ENCODE measurements at places on chromosomes 1 and 21. TPM values are rescaled to one million over a fixed set of nuclear protein-coding genes. Genes with fewer than 3 reads are reported as not detected.
A peak's percentile ranks its signal among the peaks of the same experiment; 100 is the strongest.

DNA sequence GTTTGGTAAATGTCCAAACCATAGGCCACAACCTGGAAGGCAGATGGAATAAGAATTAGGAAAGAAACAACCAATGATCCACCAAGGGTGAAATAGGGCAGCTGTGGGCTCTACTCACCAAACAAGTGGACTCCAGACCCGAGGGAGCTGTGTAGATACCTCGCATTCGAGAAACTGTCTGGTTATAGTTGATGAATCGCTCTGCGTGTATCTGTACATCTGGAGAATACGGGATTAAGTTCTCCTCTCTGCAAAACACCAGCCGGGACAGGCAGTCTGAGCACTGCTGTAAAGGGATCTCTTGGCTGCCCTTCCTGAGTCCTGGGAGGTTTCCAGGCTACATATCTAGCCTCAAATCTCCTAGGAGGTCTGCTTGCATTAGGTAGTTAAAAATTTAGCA is 9.4 kb upstream of the UBR4 start:
- no peak for DNase-seq

GRCh38 chr21:42317341-42317741 is 2.1 kb upstream of the TFF3 start:
- no peak for DNase-seq

DNA sequence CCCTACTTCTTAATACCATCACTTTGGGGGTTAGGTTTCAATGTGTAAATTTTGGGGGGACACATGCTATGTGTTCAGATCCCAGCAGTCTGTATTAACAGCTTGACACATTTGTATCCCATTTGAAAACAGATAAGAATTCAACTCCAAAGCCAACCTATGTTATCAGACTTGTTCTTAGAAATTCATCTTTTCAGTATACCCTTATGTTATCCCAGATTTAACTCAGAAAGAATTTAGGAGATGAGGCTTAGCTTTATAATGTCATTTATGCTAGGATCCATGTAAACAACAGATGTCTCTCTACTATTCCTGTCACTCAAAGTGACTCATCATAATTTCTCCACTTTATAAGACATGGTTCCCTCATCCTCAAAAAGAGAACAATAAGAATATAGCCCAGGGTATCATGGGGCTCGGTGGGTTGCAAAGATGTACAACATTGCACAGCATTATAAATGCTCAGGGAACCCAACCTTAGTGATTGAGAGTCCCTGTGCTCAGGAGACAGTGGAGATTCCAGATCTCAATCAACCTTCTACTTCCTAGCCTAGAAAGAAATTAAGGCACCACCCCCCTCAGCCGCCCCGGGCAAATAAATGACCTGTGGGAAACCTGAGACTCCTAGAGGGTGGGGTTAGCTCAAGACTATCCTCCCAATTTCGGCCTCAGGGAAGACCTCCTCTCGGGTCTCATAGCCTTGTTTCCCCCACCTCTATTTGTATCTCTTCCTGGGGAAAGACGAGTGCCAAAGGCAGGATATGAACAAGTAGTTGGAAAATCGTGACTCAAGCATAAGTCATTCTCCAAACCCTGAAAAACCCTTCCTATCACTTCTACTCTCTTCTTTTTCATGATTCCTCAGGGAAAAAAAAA is 265.1 kb upstream of the CAMK1G start:
- no peak for DNase-seq

- no peak for DNase-seq
These were observed 453 bp upstream of the TTLL10 start for GRCh38 chr1:1173061-1173792.

DNA sequence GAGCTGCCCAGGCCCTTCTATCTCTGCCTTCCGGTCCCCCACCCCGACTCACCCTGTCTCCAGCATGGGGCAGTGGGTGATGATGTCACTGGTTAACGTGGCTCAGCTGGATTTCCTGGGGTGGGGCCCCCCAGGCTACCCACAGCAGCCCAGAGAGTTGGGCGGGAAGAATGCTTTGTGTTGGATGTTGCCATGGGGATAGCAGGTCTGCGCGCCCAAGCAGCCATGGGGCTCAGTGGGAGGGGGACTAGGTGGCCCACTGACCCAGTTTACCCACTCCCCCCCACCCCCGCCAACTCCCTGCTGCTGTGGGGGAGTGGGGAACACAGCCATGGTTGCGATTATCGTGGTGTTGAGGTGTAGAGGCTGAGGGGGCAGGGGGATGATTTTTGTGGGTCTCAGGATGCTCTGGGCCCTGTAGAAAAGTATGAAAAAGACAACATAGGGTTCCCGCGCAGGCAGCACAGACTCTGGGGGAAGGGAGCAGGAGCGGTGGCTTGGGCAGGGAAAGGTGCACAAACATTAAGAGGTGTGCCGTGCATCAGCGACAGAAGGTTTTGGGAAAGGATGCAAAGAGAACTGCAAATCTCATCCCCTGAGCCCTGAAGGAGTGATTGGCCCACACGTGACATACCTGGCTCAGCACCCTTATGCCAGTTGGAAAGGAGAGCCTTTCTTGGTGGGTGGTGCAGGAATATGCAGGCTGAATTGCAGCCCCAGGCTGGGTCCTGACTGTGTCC is 8.5 kb downstream of the CELSR2 start:
- DNase-seq, result no peak

DNA sequence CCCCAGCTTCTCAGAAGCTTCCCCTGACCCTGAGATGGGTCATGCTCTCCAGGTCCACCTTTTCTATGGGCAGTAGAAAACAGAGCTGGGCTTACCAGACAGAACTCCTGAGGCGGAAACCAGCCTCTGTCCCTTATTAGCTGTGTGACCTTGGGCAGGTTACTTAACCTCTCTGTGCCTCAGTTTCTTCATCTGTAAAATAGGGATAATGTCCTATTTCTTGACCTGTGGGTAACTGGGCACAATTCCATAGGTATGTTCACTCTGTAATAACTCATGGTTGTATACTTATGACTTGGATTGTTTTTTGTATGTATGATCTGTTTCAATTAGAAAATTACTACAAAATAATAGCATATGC is 57.1 kb upstream of the EDN2 start:
- DNase-seq, result no peak

GRCh38 chr1:202807451-202807925 is 733 bp downstream of the KDM5B start:
- peak; percentile 37 for DNase-seq

DPYD gene
- 3.9 TPM for polyA plus RNA-seq

- no peak for DNase-seq
These were observed 17.6 kb downstream of the OSCP1 start for GRCh38 chr1:36432616-36433015.
